ENCODE measurements at places on chromosomes 4 and X.

- DNase-seq: peak; percentile 43
Observed at GRCh38 chrX:129493643-129494042, 29.6 kb downstream of the SMARCA1 start.

DNA sequence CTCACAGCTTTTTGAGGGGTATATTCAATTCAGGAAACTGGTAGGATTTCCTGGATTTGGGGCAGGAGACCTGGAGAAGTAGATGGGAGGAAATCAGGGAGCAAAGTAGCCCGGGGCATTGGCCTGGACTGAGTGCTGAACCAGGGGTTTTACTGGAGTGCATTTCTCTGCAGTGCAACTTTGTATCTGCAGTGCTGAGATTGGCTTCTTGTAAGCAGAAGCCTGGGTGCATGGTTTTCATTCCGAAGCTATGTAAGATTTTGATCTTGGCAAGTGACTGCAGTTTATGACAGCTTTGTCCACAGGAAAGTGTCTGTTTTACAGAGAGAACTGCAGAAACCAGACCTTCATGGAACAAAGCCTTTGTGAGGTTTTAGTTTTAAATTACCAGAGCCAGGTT is 158.3 kb downstream of the SPCS3 start:
- no peak for DNase-seq

DNA sequence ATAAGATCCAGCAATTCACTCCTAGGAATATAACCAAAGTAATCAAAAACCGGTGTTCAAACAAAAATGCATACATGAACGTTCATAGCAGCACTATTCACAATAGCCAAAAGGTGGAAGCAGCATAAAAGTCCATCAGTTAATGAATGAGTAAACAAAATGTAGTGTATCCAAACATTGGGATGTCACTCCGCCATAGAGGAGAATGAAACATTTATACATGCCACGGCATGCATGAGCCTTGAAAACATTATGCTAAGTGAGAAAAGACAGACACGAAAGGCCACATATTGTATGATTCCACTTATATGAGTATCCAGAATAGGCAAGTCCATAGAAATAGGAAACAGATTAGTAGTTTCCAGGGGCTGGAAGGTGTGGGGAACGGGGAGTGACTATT is 11.0 kb upstream of the PDLIM3 start:
- DNase-seq: no peak

- DNase-seq: peak; percentile 11
Observed at GRCh38 chr4:85477534-85477933, 2.6 kb downstream of the ARHGAP24 start.

GRCh38 chrX:144616317-144616716 is 631.0 kb upstream of the SPANXN1 start:
- no peak for DNase-seq

DNA sequence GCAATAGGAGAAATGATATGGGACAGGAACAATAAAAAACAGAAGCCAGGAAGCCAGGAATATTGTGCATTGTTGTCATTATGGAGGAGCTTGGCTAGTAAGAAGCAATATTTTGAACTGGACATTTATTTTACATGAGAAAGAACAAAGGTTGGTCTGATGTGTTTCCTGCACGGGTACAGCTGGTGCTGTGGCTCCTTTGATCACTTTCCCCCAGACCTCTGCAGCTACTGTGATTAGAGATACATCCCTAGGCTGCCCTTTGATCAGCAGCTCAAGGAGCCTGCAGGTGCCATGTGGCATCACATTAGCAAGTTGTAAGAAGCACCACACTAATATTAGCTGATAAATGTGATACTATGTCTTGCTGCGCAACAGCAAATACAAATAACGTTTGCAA is 2.5 kb downstream of the PDGFC start:
- no peak for DNase-seq

- DNase-seq: no peak
Observed at GRCh38 chr4:2412534-2412884, 5.9 kb downstream of the ZFYVE28 start.

DNA sequence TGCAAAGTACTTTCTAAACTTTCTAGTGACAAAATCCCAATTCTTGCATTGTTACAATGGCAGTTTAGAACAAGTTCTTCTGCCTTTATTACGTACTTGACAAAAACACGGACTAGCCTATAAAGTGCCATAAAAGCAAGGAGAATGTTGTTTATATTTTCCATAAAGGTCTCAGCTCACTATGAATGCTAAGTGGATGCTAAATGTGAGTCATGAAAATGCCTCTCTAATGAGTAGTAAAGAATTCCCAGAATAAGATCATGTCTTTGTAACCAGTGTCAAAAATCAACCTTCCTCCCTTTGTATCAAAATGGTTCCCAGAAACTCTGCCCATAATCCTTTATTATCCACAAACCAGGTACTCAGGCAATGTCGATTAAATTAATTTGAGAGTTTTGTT is 539.8 kb upstream of the SLIT2 start:
- no peak for DNase-seq

DNA sequence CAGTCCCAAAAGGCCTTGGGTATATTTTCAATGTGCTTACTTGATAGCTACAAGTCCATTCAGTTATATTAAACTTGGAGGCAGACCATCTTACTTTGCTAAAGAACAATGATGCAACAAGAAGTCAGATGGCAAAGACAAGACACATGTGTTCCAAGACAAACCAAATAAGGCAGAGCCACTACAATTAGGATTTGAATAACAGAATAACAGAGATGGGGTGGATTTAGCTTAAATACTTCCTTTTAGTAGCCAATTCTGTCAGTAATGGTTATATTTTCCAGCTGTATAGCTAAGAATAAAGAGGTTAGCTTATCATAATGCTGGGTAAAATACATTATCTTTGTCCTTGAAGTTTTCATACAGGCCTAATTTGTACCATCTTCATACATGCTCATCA is 37.7 kb upstream of the FRAS1 start:
- DNase-seq: no peak

GRCh38 chrX:136586386-136586785 is 54.4 kb downstream of the VGLL1 start:
- no peak for DNase-seq

- no peak for DNase-seq
Observed at GRCh38 chr4:48738856-48739255, 41.2 kb downstream of the FRYL start.

Measured in suppressor macrophage treated with lipopolysaccharide for 1 hour (primary cell).